D721Med (cell line): ENCODE measurements at places on chromosomes 3 and 15.
A peak's percentile ranks its signal among the peaks of the same experiment; 100 is the strongest.

DNA sequence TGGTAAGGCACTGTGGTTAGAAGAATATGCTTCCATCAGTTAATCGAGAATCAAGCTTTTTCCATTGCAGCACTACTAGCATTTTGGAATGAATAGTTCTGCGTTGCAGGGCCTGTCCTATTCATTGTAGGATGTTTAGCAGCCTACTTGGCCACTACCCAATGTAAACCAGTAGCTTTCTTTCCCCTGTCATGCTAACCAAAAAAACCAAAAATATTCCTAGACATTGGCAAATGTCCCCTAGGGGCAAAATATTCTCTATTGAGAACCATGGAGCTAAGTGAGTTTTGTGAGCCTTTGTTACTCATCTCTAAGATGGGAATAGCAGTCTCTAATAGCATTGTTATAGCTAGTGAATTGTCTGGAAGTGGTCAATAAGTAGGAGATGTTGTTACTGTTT is 187.2 kb downstream of the CADPS start:
- DNase-seq = no peak

GRCh38 chr15:51966192-51966591 is 5.4 kb downstream of the LEO1 start:
- DNase-seq = no peak

GRCh38 chr3:17771177-17772017 is 29.0 kb upstream of the TBC1D5 start:
- no peak for DNase-seq

DNA sequence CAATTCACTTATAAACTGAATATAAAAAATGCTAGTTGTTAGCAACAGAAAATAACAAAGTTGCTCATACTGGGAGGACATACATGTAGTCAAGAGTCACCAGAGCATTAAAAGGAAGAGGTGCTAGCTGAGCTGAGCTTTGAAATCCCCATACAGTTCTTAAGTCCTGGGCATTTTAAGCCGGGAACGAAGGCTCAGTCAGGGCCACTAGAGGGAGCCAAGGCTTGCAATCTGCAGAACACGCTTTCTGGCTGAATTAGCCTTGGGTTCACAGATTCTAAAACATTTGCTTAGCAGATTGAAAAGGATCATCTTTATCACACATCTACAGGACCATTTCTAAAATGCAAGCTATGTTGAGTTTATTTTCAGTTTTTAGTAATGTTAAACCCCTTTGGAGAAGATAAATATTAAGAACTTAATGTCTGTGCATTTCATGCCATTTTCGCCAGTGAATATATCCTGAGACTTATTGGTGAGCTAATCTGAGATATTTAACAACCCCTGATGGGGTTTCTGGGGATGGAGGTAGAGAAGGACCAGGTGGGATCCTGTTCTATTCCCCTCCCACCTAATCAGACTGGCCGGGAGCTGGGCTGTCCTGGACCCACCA is 26.3 kb upstream of the MNS1 start:
- peak; percentile 48 for DNase-seq

- no peak for DNase-seq
Observed at GRCh38 chr15:46304321-46304720, 669.5 kb downstream of the SQOR start.

GRCh38 chr15:44295750-44296431 is 7.4 kb downstream of the GOLM2 start:
- DNase-seq = no peak

DNA sequence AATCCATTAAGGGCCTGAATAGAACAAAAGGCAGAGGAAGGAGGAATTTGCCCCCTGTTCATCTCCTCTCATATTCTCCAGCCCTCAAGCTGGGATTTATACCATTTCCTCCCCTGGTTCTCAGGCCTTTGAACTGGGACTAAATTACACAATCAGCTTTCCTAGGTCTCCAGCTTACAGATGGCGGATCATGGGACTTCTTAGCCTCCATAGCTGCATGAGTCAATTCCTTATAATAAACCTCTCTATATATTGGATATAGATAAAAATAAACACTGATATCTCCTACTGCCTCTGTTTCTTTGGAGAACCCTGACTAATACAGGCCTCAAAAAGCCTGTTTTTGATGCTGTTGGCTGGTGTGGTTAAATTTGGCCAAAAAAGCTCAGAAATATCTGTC is 84.5 kb upstream of the TMEM108 start:
- no peak for DNase-seq

DNA sequence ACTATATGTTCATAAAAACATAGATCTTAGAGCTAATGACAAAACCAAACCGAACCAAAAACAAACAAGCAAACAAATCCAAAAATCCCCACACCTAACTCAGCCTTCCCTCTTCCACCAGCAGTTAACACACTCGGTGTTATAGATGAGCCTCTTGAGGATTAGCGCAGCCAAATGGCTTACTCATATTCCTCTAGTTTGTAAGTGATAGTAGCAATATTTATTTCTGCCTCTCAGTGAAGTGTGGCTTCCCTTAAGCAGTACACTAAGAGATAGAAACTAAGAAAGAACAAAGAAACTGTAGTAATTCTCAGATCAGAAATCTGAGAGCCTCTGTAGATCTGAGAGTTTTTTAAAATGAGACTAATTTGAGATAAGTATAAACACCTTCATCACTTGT is 2.4 kb upstream of the NCEH1 start:
- no peak for DNase-seq

DNA sequence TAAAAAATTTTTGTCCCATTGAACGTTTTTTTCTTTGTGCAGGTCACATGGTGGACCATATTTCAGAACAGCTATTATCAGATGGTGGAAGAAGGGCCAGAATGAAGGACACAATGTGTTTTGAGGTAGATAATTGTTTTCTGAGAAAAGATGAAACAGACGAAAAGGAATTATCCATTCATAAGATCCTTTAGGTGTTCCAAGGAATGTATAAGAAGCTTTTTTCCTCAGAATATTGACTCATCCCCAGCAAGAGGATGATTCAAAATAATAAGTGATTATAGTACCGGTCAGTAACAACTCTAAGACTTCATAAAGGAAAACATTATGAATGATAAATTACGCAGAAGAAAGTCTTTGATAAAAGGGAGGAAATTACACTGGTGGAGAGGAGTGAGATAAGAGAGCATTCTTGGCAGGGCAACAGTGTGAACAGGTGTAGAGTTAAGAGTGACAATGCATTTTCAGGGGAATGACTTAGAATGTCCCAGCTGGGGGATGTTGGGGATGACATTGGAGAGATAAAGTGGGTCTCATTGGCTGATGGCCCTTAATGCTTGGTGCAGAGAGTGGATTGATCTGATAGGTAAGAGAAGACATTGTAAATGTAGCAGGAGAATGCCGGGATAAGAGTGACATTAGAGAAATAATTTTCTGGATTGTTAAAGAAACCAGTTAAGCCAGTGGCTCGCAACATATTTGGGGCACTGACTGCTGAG is 27.0 kb upstream of the AQP9 start:
- DNase-seq = no peak

GRCh38 chr3:171350364-171350763 is 109.8 kb downstream of the TNIK start:
- DNase-seq = no peak

GRCh38 chr15:29477256-29477655 is 207.6 kb upstream of the NSMCE3 start:
- no peak for DNase-seq

DNA sequence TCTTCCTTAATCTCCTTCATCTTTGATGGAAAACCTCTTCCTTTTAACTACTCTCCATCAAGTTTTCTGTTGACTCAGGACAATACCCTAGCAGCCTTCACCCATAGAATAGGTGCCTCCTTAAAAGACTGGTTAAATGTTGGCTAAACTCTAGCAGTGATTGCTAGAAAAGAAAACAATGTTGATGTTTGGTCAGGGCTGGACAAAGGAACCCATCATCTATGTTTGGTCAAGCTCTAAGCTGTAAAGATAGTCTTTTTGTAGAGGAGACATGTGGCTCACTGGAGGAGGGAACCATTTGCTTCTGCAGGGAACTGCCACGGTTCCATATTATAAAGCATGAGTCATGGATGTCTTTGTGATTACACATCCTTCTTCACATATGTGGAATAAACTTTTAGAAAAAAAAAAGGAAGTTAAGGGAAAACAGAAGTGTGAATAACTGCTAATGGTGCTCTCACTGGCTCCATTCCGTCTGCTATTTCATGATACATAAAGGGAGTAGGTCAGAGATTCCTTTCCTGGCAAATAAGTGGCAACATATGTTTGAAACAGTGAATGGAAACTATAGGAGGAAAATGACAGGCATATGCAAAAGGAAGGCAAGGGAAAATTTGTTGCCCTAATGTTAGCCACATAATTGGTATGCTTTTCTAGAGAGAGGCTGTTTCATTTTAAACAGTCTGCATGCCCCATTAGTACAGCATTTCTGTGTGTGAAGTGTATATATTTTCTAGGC is 78.2 kb downstream of the CMSS1 start:
- no peak for DNase-seq
